ENCODE measurements at places on chromosomes 6 and 20. TPM values are rescaled to one million over a fixed set of nuclear protein-coding genes. Genes with fewer than 3 reads are reported as not detected.

The ARFRP1 gene
- 42.9 TPM for total RNA-seq

The KCNS1 gene
- 0.29 TPM for total RNA-seq

The RAET1L gene
- total RNA-seq, result not detected

The CCHCR1 gene
- total RNA-seq, result 20.2 TPM

The FAM209B gene
- total RNA-seq, result not detected

The CLDN20 gene
- not detected for total RNA-seq

The SPATA25 gene
- total RNA-seq, result 3.5 TPM

The OTOR gene
- total RNA-seq, result not detected

The VGLL2 gene
- not detected for total RNA-seq

The ZSCAN31 gene
- total RNA-seq, result 38.3 TPM

The LY6G6F gene
- total RNA-seq, result not detected

The MMP24OS gene
- 16.0 TPM for total RNA-seq

The DCBLD1 gene
- total RNA-seq, result 27.6 TPM

The SEL1L2 gene
- total RNA-seq, result not detected

The EFCAB8 gene
- not detected for total RNA-seq

The TMC2 gene
- not detected for total RNA-seq

All from smooth muscle cell of trachea (primary cell).